ENCODE measurements at places on chromosomes 4 and X.

GRCh38 chr4:52983563-52984303 is 121.6 kb downstream of the RASL11B start:
- no peak for DNase-seq

GRCh38 chr4:132542228-132542627 is 606.9 kb upstream of the PCDH10 start:
- DNase-seq: no peak

- no peak for DNase-seq
Observed at GRCh38 chr4:54516556-54517215, 141.1 kb upstream of the KIT start.

- no peak for DNase-seq
Observed at GRCh38 chr4:175784986-175785525, 27.0 kb downstream of the GPM6A start.

DNA sequence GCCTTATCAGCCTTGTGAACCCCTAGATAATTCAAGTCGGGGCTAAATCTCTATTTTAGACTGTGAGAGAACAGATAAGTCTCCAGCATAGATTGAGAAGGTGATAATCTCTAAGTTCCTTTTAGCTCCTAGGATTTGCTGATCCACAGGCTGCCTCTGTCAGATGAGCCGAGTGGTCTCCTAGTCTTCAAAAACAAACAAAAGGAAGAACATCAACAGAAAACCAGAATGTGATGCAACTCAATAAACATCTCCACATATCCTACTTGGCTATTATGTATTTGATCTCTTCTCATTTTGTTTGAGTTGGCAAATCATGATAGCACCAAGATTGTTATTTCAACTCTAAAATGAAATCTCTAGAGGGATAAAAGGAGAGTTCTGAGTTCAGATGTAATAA is 88.4 kb upstream of the SLC7A11 start:
- no peak for DNase-seq

All from vagina (tissue), 2 donors.